Stimulated activated CD8-positive, alpha-beta memory T cell treated with anti-CD3 and anti-CD28 coated beads, Interleukin-15, amount 100 ng/mL, for 24 hours (primary cell): ENCODE measurements at places on chromosomes 2 and 18.

DNA sequence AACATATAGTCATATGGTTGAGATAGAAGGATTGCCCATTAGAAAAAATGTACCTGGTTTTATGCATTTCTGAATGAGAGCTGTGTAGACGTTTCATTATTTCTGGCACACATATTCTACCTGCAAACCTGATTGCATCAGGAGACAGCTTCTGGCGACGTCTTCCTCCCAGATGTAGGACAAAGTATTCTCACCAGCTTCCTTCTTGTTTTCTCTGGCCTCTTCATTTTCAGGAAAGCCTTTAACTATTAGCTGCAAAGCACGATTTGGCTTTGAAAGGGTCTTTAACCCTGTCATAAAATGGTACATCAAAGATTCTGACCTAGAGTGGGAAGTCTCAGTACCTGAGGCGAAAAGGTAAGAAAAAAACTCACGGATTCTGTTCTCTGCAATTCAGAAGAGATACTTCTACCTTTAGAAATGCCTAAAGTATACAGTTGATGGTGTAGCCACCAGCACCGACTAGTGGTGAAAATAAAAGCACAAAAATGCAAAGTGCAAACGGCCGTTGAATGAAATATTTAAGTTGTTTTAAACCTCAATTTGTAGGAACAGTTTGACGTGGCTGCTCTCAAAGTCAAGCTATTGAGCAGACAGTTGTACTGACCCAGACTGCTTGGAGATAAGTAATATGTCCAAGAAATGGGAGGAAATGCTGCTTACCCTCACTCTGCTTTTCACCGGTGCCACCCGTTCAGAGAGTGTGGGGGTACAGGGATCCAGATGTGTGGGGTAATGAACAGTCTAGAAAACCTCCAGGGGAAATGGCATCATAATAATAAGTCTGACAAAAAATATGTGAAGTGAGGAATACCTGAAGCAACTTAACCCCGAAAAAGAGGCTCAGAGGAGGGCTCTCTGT is 20.2 kb downstream of the IL18RAP start:
- DNase-seq: no peak

DNA sequence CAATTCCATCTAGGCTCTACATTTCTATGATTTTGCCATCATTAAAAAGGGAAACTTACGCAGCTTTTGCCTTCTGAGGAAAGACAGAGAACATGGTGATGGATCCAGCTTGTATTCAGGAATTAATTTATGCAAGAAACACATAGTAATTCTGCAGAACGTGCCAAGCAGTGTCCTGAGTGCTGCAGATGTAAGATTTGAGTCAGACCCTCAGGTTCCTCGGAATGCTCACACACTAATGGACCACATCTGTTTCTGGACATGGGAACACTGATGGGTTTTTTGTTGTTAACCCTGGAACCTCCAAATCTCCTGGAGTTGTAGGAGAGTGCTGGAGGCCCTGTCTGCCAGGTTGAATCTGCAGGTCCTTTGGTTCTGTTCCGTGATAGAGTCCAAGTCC is 132.9 kb downstream of the SETBP1 start:
- DNase-seq: no peak

GRCh38 chr2:200226451-200227426 is 79.8 kb upstream of the SPATS2L start:
- DNase-seq: no peak

- DNase-seq: no peak
These were observed 294.3 kb upstream of the SLC8A1 start for GRCh38 chr2:40746191-40746590.

GRCh38 chr2:201678401-201678800 is 20.0 kb downstream of the MPP4 start:
- DNase-seq: no peak

DNA sequence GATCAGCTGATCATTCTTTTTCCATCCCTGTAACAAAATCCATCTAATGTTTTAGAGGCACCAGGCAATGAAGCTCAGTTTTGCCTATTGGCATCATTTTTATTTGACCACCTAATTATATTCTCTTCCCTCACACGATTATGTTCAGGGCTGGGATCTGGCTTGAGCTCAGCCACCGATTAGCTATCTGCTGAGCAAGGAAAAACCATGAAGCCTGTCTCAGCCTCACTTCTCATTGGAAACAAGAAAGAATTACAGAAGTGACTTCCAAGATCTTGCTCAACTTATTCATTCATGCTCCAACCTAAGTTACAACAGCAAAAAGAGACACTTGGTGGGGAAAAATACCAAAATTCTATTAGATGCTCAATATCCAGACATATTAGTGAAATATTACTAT is 139.0 kb upstream of the SH3BP4 start:
- no peak for DNase-seq

DNA sequence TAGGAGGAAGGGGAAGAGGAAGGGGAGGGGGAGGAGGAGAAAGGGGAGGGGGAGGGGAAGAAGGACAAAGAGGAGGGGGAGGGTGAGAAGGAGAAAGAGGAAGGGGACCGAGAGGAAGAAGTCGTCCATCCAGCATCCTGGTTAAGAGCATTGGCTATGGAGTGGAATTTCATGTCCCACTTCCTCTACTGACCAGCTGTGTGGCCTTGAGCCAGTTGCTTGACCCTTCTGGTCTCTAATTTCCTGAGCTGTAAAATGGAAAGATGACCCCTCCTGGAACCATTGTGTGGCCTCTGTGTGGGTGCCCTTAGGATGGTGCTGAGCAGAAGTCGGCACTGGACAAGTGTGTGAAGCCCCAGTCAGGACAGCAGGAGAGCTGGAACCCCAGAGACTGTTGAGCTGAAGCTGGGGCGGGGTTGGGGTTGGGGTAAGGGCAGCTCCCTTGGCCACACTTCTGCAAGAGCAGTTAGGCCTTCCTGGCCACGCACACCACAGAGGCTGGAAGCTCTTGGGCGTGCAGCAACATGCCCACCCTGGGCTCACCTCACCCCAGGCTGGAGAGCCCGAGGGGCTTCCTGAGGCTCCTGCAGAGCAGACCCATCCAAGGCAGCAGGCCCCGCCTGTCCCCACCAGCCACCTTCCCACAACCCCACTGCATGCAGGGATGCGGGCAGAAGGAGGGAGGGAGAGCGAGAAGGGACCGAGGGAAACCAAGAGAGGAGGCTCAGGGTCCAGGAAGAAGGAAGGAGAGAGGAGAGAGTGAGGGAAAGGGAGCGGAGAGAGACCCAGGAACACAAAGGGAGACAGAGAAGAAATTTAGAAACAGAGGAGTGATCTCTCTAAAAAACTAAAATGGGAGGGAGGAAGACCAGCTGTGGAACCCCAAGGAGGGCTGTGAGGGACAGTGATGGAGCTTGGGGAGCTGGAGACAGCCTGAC is 16.2 kb downstream of the ADRA2B start:
- no peak for DNase-seq

GRCh38 chr2:46198164-46198883 is 98.9 kb upstream of the EPAS1 start:
- no peak for DNase-seq

- DNase-seq: no peak
These were observed 884 bp downstream of the HES6 start for GRCh38 chr2:238238766-238239542.

DNA sequence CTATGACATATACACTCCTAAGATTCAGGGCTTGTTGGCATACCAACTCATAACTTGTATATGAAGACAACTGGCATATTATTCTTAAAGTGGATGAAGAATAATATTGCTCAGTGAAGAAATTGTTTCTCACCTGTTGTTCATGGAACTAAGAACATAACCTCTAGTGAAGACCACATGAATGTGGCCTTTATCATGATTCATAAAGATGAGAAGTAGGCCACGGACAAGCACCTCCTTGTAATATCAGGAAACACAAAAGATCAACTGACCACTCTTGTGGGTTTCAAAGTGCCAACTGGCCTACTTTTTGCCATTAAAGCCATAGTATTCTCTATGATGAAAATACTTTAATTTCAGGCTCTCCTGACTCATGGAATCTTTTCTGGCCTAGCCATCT is 407.4 kb downstream of the GRB14 start:
- DNase-seq: no peak

DNA sequence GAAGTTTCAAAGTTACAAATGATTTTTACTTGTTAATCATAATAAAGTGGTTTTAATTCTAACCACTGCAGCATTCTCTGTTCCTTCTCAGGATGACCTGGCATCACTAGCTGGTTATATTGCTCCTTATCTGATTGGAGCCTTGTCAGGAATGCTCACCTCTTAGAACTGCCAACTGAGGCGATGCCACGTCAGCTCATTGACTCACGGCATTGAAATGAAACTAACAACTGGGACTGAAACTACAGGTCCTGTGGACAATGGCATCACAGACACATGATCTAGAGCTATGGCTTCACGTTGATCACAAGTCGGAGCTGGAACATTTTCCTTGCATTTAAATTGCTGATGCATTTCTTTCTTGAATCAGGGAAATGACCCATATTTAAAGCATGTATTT is 54.9 kb upstream of the MAP2 start:
- DNase-seq: no peak

- DNase-seq: no peak
These were observed 120.4 kb upstream of the MSH6 start for GRCh38 chr2:47662552-47662951.

GRCh38 chr18:840023-840408 is 28.0 kb upstream of the YES1 start:
- no peak for DNase-seq

GRCh38 chr2:214624166-214624760 is 185.2 kb downstream of the BARD1 start:
- DNase-seq: no peak
